Umbilical cord (tissue), 2 donors: ENCODE measurements at places on chromosomes 11 and 22.

DNA sequence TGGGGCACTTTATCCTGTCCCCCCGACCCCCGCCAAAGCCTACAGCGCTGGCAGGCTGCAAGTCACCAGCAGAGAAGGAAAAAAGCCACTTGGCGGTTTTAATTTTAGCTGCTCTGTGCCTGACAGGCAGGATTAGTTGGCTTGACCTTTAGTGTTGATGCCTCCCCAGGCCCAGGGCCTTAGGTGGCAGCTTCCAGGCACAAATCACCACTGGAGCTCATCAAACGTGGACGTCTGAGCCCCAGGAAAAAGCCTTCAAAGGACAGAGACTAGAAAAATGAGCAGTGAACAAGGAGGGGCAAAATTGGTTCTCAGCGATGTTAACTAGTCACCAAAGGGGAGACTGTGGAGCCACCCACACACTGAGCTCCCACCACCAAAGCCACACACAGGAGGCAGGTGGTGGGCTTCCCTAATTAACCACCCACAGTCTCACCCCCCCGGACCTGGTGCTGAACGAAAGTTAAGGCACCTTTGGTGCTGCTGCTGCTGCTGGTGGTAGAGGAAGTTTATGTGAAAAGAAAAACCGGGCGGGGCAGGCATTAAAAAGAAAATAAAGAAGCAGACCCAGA, 4.4 kb upstream of the PYGM start:
- DNase-seq: no peak

- DNase-seq: no peak
Observed at GRCh38 chr11:123904932-123905331, 3.0 kb downstream of the OR8D4 start.

GRCh38 chr11:73194034-73194507, 24.0 kb upstream of the P2RY2 start:
- DNase-seq: no peak

DNA sequence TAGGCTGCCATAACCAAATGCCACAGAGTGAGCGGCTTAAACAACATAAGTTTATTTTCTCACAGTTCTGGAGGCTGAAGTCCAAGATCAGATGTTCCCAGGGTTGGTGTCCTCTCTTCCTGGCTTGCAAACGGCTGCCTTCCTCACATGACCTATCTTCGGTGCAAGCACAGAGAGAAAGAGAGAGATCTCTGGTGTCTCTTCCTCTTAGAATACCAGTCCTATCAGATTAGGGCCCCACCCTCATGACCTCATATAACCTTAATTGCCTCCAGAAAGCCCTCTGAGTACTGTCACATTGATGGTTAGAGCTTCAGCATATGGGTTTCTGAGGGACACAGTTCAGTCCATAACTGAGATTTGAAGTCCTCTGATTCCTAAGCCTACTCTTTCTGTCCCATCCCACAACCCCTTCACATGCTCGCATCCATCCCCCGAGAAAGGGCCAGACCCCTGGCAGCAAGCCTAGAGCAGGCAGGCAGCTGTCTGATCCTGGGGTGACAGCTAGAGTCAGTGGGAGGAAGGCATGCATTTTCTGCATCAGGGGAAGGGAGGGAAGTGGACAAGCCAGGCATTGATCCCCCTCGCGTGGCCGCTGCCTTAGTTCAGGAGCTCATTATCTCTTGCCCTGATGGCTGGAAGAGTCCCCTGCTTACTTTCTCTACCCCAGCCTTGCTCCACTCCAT, 114.1 kb downstream of the FAR1 start:
- no peak for DNase-seq

- no peak for DNase-seq
Observed at GRCh38 chr11:14336507-14337503, 22.2 kb downstream of the RRAS2 start.

- DNase-seq: no peak
Observed at GRCh38 chr22:41816241-41816640, 15.8 kb downstream of the CCDC134 start.

DNA sequence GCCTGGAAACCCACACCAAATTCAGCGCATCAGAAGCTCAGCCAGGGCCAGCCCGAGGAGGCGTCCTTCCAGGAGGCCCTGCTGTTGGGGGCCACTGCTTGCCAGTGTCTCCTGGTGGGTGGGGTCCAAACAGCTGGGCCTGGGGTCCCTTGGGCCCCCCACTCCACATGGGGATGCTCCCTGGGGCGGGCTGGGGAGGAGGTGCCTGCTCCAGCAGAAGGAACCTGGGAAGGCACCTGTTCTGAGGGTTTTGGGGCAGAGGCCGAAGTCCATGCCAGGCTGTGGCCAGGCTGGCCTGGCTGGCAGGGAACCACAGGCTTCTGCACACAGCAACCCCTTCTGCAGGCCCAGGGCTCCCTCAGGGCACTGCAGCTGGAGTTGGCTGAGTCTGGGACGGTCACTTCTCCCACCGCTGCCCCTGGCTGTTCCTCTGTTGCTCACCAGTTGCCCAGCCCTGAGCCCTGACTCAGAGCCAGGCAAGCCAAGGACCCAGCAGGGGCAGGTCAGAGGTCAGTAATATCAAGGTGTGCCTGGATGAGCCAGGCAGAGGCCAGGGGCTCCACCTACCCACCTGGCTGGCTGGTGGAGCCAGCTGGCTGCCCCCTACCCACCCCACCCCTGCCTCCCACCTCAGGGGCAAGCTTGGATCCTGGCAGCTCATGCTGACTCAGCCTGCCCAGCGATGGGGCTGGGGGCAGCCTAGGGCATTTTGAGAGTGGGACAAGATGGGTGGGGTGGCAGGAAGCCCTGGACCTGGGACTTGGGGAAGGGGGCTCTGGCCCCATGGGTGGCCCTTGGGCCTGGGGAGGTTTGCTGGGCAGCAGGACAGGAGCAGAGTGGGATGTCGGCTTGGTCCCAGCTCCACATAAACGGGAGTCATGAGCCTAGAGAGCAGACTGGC, 12.0 kb upstream of the PHLDA2 start:
- no peak for DNase-seq

- DNase-seq: no peak
Observed at GRCh38 chr11:72004515-72005346, 6.0 kb downstream of the IL18BP start.

DNA sequence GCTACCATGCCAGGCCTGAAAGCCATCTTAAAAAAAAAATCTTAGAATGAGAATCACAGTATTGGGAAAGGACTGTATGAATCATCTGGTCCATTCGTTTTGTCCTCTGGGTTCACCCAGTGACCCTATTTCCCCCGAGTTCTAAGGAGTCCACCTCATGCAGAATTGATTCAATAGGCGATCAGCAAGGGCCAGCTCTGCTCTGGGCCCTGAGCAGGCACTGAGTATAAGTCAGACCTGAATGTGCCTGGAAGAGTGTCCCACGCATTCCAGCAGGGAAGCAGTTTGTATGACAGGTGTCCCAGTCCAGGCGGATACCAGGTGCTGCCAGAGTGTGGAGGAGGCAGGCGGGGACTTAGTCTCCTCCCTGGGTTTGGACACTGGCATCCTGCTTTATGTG, 883 bp upstream of the HMOX1 start:
- no peak for DNase-seq

DNA sequence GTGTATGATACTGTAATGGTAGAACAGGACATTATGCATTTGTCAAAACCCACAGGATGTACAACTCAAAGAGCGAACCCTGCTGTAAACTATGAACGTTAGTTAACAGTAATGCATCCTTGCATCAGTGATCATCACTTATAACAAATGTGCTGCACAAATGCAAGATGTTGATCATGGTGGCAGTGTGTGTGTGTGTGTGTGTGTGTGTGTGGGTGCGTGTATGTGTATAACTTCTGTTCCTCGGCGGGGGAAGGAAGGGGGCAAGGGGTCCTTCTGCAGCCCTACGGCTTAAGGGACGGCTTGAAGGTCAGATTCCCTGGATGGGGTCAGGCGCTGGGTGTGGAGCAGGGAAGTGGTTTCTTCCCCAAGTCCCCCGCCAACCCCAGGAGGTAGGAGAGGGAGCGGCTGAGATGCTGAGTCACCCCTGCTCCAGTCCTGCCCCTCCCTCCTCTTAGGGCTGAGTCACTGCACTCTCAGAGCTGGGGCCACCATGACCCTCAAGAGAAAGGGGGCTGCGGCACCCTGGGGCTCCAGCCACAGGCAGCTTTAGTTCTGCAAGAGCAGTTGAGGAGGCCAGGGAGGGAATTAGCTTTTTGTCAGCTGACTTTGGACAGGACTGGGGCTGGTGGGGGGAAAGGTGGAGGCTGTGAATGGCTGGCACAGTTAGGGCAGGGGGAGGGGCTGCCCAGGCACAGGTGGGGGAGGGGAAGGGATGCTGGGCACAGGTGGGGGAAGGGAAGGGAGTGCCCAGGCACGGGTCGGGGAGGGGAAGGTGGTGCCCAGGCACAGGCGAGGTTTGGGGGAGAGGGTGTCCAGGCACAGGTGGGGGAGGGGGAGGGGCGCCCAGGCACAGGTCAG, 8.8 kb upstream of the CTSD start:
- peak; percentile 85 for DNase-seq

DNA sequence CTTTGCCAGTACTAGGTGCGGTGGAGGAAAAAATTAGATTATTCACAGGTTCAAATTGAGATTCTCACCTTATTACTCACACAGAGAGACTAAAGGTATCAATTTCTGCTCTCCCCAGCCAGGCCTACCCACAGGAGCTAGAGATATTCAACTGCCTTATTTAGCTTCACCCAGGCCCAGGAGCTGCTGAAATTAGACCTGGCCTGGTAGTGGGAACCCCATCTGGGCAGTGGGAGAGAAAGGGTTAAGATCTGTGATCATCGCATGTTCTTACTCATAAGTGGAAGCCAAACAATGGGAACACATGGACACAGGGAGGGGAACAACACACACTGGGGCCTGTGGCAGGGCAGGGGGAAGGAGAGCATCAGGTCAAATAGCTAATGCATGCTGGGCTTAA, 20.9 kb upstream of the MICAL2 start:
- no peak for DNase-seq

GRCh38 chr11:130220311-130221035, 60.9 kb downstream of the ST14 start:
- DNase-seq: no peak

- no peak for DNase-seq
Observed at GRCh38 chr11:2570211-2570811, 125.5 kb downstream of the KCNQ1 start.

DNA sequence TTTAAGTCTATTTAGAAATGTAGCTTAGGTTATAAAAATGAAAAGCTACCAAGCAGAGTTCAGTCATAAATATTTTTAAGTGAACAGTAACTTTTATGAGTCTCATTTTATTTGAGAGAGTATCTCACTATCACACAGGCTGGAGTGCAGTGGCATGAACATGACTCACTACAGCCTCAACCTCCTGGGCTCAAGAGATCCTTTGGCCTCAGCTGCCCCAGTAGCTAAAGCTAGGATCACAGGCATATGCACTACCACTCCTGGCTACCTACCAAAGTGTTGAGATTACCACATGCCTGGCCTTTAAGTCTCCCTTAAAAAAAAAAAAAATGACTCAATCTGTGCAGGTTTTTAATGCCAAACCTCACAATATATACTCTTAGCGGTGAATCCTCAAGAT, 34.7 kb upstream of the CLNS1A start:
- DNase-seq: peak; percentile 97

- no peak for DNase-seq
Observed at GRCh38 chr11:117594721-117595120, 202.3 kb downstream of the DSCAML1 start.

DNA sequence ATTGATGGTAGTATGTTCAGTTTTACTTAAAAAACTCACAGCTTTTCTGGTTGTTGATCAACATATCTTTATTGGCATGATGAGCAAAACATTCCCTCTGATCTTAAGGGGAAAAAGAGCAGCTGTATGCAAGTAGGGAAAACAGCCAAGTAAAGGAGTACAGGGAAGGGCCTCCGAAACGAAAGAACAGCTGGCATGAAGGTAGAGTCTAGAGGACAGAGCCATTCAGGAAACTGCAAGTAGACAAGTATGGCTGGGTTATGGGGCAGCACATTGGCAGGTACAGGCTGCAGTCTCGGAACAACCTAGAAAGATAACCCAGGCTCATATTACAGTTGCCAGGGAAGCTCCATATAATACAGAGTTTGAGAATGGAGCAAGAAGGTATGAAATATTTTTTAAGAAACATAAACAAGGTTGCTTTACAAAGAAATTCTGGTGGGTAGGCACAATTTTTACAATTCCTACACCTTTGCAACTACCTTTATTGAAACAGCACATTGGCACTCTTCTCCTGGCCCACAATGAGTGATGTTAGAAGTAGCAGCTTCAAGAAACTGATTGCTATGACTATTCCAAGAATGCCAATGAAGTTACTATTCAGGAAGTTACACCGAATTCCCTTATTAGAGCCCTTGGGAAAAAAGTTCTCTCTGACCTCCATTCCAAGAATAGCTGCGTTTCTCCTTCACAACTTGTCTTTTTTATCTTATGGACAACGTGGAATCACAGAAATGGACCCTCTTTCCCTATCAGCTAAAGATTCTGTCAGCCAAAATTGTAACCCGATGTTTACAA, 45.2 kb downstream of the LGR4 start:
- no peak for DNase-seq

DNA sequence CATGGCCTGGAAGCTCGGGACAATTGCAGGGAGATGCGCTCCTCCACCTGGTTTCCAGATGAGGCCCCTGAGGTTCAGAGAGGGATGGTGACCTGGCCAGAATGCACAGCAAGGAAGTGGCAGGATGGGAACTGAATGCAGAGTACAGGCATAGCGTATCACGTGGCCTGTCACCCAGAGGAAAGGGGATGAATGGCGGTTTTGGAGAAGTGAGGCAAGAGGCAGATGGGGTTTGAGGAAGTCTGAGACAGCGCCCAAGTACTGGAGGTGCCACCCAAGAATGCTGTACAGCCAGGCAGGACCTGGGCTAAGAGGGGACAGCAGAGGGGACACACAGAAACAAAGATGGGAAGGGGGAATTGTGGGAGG, 4.9 kb downstream of the RAB3IL1 start:
- DNase-seq: peak; percentile 52

- DNase-seq: no peak
Observed at GRCh38 chr11:122170815-122171475, 54.9 kb upstream of the BLID start.

DNA sequence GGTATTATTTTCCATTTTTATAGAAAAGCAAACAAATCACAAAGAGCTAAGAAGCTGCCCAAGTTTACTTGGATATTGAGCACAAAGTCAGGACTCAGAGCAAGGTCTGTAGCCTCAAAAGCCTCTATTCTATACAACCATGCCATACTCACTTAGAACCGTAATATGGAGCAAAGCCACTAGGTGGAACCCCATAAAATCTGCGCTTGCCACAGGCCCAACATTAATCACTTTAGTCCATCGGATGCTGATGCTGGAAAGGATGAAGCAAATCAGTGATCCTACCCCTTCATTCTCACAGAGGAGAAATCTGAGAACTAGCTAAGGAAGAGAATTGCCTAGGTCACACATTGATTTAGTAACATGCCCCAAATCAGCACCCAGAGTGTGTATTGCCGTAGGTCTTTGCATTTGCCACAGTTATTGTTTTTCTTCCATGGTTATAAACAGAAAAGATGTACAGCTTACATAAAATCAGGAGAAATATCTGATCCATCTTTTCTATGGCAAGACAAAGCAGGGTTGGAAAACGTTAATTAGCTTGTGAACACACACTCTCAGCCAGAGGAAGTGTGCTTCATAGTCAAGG, 56.7 kb upstream of the RAB38 start:
- no peak for DNase-seq

GRCh38 chr22:35310556-35311550, 11.2 kb downstream of the TOM1 start:
- no peak for DNase-seq

- no peak for DNase-seq
Observed at GRCh38 chr11:88404932-88405710, 67.6 kb upstream of the CTSC start.

- DNase-seq: no peak
Observed at GRCh38 chr11:22807855-22808570, 21.6 kb downstream of the SVIP start.
